Esophagus muscularis mucosa (tissue), 4 donors: ENCODE measurements at places on chromosomes 5 and 9. TPM values are rescaled to one million over a fixed set of nuclear protein-coding genes. Genes with fewer than 3 reads are reported as not detected.

KCNMB1 gene
- 45.6 TPM for total RNA-seq

LMX1B gene
- total RNA-seq: 0.66 TPM

TTC16 gene
- total RNA-seq: under 0.01 TPM

ANKRD55 gene
- not detected for total RNA-seq

FOXD4L5 gene
- not detected for total RNA-seq

PCDHA8 gene
- 0.83 TPM for total RNA-seq

PLAC8L1 gene
- total RNA-seq: not detected

AFAP1L1 gene
- total RNA-seq: 10.0 TPM

LECT2 gene
- not detected for total RNA-seq

PCDHAC2 gene
- 17.0 TPM for total RNA-seq
